ENCODE measurements at places on chromosomes 1 and 21.

DNA sequence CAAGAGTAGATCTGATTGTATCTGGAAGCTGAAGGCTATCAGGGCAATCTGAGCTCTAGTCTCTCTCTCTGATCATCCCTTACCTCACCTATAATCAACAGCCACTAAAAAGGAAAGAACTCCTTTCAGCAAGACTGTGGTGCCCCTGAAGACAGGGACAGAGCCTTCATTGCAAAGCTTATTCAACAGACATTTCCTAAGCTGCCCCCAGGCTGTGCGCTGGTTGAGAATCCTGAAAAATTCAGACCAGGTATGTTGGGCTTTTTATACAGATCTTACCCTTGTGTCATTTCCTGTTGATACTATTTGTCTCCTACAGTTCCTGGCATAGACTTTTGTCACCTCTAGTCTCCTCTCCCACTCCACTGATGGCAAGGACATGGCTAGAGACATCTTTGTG lies 63.3 kb upstream of the PLA2G4A start:
- no peak overlapping the region for H3K4me3 ChIP-seq
- H3K27me3 ChIP-seq: peaks cover 2% of the 10 kb centered on the region
- no peaks in the 10 kb centered on the region for H3K4me1 ChIP-seq
- H3K36me3 ChIP-seq: no peaks in the 10 kb centered on the region
- no peak overlapping the region for H3K27ac ChIP-seq
- DNase-seq: no peak

GRCh38 chr1:1208713-1209433 lies 2.5 kb upstream of the TNFRSF18 start:
- DNase-seq: no peak
- no peak overlapping the region for H3K27ac ChIP-seq
- H3K27me3 ChIP-seq: peaks cover 13% of the 10 kb centered on the region
- H3K4me3 ChIP-seq: no peak overlapping the region
- H3K4me1 ChIP-seq: peaks cover 7% of the 10 kb centered on the region

DNA sequence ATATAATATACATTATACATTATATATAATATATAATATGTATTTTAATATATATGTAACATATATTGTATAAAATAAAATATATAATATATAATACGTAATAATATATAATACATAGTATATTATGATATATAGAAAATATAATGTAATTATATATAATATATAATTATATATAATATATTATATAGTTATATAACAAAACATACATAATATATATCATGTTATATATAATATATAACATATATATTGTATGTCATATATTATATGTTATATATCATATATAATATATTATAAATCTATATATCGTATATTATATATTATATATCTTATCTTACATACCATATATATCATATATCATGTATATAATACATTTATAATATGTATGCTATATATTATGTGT lies 248.2 kb upstream of the TPTE start:
- H3K36me3 ChIP-seq: peaks cover 8% of the 10 kb centered on the region
- H3K27me3 ChIP-seq: no peaks in the 10 kb centered on the region
- no peaks in the 10 kb centered on the region for H3K4me1 ChIP-seq
- no peak for DNase-seq

- H3K27me3 ChIP-seq: peaks cover under 1% of the 10 kb centered on the region
- no peak overlapping the region for H3K4me3 ChIP-seq
- peak overlapping the region; percentile 30 for H3K27ac ChIP-seq
Measured at GRCh38 chr1:41537251-41537650, 52.8 kb upstream of the EDN2 start.

DNA sequence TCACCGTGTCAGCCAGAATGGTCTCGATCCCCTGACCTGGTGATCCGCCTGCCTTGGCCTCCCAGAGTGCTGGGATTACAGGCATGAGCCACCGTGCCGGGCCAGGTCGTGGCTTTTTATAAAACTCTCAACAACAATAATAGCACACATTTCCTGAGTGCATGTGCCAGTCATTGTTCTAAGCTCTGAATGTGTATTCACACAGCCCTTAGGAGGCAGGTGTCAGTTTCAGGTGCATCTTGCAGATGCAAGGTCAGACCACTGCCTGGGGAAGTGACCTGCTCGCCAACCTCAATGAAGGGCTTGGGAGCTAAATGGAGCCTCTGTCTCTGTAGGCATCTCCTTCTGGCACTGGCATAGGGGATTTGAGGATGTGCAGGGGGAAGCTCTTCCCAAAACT lies 1.6 kb upstream of the LEFTY2 start:
- no peak overlapping the region for H3K27ac ChIP-seq
- H3K4me1 ChIP-seq: peaks cover 40% of the 10 kb centered on the region
- H3K27me3 ChIP-seq: no peaks in the 10 kb centered on the region
- no peak for DNase-seq
- no peak overlapping the region for H3K4me3 ChIP-seq

DNA sequence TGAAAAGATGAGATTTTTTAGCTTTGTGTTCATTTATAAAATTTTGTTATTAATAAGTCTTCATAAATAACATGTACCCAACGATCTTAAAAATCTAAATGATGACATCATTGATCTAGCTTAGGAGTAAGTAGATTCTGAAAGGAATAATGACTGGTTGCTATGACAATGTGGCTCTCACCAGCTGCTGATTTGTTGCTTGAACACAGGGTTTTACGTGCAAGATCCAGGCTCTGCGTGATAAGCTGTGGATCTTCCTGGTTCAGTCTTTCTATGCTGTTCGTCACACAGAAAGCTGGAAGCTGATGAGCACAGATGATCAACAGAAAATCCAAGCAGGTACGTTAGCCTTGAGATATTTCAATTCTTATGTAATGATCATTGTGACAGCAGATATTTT lies 49.1 kb upstream of the C1orf146 start:
- no peak overlapping the region for H3K4me3 ChIP-seq
- H3K36me3 ChIP-seq: no peaks in the 10 kb centered on the region
- H3K4me1 ChIP-seq: peaks cover 4% of the 10 kb centered on the region
- no peaks in the 10 kb centered on the region for H3K27me3 ChIP-seq

- H3K36me3 ChIP-seq: no peaks in the 10 kb centered on the region
- no peaks in the 10 kb centered on the region for H3K27me3 ChIP-seq
- no peak overlapping the region for H3K27ac ChIP-seq
- peaks cover 4% of the 10 kb centered on the region for H3K4me1 ChIP-seq
Measured at GRCh38 chr1:223708001-223708359, 4.4 kb upstream of the CAPN2 start.

- no peaks in the 10 kb centered on the region for H3K36me3 ChIP-seq
- peak; percentile 74 for DNase-seq
- no peaks in the 10 kb centered on the region for H3K4me1 ChIP-seq
- H3K27ac ChIP-seq: no peak overlapping the region
Measured at GRCh38 chr1:40612345-40612831, 53.1 kb downstream of the RIMS3 start.

- peak overlapping the region; percentile 64 for H3K27ac ChIP-seq
- H3K4me3 ChIP-seq: no peak overlapping the region
- H3K4me1 ChIP-seq: peaks cover 24% of the 10 kb centered on the region
- no peaks in the 10 kb centered on the region for H3K36me3 ChIP-seq
- no peaks in the 10 kb centered on the region for H3K27me3 ChIP-seq
Measured at GRCh38 chr1:234932511-234933430, 195.9 kb downstream of the TOMM20 start.

DNA sequence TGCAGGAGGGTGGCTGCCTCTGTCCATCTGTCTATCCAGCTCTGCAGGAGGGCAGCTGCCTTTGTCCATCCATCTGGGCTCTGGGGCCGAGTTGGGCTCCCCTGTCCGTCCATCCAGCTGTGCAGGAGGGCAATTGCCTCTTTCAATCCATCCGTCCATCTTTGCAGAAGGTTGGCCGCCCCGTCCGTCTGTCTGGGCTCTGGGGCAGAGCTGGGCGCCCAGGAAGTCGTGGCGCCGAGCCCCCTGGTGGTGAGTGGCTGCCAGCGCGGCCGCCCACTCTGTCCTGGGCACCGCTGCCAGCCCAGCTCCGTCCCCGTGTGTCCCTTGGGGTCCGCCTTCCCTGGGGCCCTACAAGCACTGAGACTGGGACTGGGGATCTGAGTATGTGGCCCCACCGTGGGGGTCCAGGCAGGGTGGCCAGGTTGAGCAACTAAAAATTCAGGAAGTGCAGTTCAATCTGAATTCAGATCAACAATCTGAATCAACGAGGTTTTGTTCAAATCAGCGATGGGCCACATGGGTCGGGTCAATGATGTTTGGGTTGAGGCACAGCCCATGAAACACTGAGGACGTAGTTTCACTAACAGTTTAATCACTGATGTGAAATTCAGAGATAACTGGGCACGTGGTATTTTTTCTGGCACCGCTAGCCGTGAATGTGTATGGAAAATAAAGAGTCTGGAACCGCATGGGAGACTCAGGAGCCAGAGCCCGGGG lies 99.1 kb upstream of the ACTRT2 start:
- H3K27me3 ChIP-seq: no peaks in the 10 kb centered on the region
- H3K4me3 ChIP-seq: no peak overlapping the region
- DNase-seq: no peak

DNA sequence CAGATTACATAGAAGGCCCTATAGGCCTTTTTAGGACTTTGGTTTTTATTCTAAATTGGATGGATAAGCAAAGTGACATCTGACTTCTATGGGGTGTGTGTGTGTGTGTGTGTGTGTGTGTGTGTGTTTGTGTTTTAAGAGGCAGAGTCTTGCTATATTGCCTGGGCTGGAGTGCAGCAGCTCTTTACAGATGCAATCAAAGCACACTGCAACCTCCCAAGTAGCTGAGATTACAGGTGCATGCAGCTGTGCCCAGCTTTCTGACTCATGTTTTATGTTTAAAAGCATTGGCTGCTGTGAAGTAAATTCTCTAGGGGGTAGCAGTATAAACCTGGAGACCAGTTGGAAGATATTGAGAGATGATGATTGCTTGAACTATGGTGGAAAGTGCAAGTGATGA lies 12.4 kb upstream of the EVI5 start:
- H3K27ac ChIP-seq: no peak overlapping the region
- no peak overlapping the region for H3K4me3 ChIP-seq
- no peak for DNase-seq
- H3K27me3 ChIP-seq: no peaks in the 10 kb centered on the region

GRCh38 chr21:27202301-27202700 lies 235.4 kb upstream of the ADAMTS5 start:
- H3K36me3 ChIP-seq: no peaks in the 10 kb centered on the region
- DNase-seq: no peak
- H3K4me1 ChIP-seq: peaks cover 6% of the 10 kb centered on the region
- H3K27me3 ChIP-seq: no peaks in the 10 kb centered on the region
- no peak overlapping the region for H3K4me3 ChIP-seq

DNA sequence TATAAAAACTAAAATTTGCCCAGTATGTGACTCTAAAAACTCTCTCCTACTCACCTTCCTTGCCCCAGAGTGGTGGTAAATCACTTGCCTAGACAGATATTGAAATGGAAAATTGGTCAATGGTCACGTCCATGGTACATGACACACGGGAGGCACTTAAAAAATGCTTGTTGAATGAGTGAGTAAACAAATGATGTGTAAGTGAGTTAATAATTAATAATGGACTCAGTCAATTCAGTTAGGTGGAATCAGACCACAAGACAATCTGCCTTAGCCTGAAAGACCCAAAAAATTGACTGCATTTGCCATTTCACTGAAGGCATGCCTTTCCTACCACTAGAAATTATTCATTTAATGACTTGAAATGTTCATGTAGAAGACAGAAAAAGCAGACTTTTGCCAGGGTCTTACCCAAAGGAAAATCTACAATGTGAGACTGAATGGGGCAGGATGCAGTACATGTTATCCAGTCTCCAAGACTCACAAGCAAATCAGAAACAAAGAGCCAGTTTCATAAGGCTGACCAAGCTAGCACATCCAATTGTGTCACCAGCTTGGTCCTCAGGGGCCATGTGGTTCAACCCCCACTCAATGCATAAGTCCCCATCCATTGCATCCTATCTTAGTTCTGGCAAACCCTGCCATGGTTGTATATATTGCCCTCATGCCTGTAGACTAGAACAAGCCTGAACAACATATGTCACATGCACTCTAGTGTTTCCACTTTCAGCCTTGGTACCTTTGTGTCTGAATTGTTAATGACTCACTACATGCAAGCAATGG lies 73.6 kb downstream of the TBX15 start:
- H3K27me3 ChIP-seq: peaks cover 3% of the 10 kb centered on the region
- H3K27ac ChIP-seq: no peak overlapping the region
- DNase-seq: no peak
- no peaks in the 10 kb centered on the region for H3K36me3 ChIP-seq
- no peaks in the 10 kb centered on the region for H3K4me1 ChIP-seq
